CD4-positive, alpha-beta T cell (primary cell): ENCODE measurements at places on chromosomes 12 and 14.

DNA sequence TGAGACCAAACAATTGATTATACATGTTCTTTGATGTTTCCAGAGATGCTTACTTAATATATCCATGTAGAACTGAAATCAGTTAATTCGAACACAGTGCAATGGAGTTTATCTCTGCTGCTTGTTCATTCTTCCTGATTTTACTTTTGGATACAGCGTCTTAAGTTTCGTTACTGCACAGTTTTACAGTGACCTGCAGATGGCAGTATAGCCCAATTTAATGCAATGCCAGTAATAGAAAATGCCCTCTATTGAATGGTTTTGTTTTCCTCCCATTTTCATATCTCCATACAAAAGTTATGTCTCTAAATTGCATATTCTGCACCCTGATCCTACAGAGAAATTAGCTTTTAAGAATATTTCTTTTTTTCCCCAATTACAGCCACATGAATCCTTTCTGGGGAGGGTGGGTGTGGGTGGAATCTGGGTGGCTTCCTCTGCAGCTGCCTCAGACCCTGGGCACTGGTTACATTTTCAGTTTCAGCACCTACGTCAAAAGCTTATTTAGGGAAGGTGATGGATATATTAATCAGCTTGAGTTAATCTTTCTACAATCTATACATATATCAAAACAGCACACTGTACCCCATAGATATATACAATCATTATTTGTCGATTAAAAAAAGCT, 101.1 kb upstream of the DCD start:
- DNase-seq, result no peak

GRCh38 chr14:74836251-74836960, 39.5 kb downstream of the PROX2 start:
- no peak for DNase-seq

GRCh38 chr14:37168721-37169120, 3.7 kb downstream of the SLC25A21 start:
- DNase-seq, result no peak

GRCh38 chr12:102096855-102097254, 23.1 kb downstream of the NUP37 start:
- DNase-seq, result no peak

GRCh38 chr12:57010627-57011247, 4.4 kb upstream of the ZBTB39 start:
- DNase-seq, result peak; percentile 8

GRCh38 chr14:25010471-25010870, 39.5 kb downstream of the STXBP6 start:
- no peak for DNase-seq

DNA sequence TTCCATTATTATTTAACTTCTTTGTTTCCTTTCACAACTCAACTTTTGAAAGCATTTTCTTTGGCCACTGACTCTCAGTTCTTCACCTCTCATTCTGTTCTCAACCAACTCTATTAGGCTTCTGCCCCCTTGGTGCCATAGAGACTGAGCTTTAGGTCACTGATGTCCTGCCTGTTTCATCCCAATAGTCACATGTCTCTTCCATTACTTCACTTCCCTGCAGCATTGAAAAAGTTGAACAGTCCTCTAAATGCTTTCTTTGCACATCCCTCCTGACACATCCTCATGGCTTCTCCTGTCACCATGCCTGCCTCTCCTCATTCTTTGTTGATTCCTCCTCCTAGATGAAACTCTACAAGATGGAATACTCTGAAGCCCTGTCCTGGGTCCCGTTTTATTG, 2.7 kb downstream of the CLEC12A start:
- DNase-seq, result no peak

DNA sequence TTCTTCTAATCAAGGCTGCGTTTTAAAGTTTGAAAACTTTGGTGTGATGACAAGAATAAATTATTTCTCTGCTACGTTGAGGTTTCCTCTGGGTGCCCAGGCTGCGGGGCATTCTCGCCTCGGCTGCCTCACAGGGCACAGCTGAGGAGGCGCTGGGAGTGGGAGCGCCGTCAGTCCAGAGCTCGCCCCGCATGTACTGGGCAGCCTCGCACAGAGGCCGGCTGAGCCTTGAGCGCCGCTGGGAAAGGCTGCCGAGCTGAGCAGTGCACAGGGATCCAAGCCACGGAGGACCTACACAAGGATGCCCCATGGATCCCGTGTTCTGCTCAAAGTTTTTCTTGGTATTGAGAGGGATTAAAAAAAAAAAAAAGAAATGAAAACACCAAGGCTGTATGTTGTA, 11.6 kb downstream of the RFX4 start:
- no peak for DNase-seq

GRCh38 chr12:41476499-41477439, 288.6 kb downstream of the PDZRN4 start:
- DNase-seq, result no peak

GRCh38 chr12:99092100-99092851, 447.2 kb downstream of the APAF1 start:
- DNase-seq, result no peak

DNA sequence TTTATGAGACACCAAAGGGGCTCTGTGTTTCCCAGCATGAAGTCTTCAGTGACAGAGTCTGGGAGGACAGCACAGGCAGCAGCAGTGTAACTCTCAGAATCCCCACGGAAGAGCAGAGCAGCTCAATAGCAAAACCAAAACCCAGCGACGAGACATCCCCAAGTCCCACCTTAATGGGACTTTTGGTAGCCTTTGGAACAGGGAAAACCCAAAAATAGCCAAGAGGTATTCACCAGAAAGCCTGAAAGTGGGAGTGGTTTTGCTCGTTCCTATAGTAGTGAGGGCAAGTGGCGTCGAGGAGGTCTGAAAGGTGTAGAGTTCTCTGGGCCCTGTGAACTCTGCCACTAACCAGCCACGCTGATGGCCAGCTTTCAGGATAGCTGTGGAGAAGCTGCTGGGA, 174.6 kb downstream of the ETV6 start:
- no peak for DNase-seq

- DNase-seq, result peak; percentile 60
Observed at GRCh38 chr14:101823511-101824120, 62.1 kb downstream of the PPP2R5C start.

GRCh38 chr14:100490252-100490651, 97.0 kb downstream of the BEGAIN start:
- no peak for DNase-seq

DNA sequence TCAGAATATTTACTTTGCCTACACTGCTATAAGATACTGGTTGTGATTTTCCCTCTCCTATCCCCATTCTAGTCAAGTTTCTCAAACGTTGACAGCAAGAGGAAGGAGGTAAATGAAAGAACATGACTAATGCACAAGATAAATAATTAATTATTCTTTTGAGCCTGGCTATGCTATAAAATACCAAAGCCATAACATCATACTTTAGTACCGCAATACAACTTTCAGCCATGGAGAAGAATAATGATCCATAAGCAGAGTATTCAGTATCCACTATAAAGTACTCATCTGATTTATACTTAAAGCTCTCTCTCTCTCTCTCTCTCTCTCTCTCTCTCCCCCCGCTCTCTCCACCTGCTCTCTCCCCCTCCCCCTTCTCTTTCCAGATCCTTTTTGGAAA, 41.3 kb downstream of the TDG start:
- no peak for DNase-seq

DNA sequence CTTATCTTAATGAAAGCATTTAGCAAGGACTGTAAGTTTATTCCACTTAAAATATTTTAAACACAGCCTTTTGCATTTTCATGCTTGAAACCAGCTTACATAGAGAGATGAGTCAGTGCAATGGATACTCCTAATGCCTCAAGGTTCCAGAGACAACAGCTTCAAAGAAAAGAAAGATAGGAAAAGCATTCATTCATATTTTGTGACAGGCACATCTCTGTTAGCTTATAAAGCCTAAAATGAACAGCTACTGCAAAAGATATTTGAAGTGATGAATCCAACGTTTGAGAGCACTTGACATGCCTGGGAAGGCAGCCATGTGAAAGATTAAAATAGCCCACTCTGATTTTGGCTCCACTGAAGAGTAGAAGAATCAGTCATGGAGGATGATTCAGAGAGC, 814.5 kb downstream of the RPS29 start:
- DNase-seq, result no peak

GRCh38 chr12:103771466-103771865, 69.6 kb downstream of the NT5DC3 start:
- DNase-seq, result peak; percentile 21

DNA sequence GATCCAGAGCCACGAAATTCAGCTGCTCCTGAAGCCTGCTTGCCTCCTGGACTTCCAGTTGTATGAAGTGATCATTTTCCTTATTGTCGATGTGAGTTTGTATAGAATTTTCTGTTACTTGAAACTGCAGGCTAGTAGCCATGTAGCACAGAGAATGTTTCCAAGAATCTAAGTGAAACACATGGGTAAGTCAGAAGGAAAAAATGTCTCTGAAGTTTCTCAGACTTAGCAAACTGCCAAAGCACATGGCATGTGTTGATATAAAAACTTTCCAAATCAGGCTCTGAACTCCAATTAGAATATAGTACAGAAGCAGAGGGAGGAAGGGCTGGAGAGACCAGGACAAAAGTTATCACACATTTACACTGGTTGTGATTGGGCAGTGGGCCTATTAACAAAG, 9.8 kb upstream of the PCNX1 start:
- DNase-seq, result no peak

DNA sequence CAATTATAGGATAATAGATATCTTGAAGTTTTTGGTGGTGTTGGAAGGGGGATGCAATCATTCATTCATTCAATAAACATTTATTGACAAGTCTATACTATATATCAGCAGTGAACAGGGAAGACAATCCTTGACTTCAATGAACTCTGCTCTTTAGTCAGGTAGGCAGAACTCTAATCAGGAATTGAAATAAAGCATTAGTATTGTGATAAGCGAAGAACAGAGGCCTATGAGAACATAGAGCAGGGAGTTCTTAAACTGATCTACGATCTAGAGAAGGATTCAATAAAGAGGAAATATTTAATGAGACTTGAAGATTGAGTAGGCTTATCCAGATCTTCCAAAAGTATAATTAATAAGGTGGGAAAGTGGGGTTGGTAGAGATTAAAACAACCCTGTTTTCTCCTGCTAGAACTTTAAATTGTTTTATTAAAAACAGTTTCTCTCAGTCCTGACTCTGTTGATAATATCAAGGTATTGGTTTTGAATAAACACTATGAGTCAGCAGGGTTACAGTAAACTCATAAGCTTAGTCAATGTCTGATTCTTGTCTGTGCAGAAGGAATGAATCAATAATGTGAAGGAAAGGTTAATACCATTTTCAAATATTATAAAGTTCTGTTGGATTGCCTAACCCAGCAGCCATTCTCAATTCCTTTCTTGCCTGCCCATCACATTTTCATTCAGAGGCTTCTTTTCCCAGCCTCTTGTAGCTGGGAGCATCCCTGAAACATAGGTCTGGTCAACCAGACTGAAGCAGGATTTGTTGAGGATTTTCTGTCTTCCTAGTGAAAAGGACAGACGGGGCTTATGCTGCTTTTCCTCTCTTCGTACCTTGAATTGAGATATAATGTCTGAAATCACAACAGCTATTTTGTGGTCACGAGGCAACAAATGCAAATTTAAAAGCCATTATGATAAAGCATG, 38.9 kb upstream of the KTN1 start:
- DNase-seq, result no peak

DNA sequence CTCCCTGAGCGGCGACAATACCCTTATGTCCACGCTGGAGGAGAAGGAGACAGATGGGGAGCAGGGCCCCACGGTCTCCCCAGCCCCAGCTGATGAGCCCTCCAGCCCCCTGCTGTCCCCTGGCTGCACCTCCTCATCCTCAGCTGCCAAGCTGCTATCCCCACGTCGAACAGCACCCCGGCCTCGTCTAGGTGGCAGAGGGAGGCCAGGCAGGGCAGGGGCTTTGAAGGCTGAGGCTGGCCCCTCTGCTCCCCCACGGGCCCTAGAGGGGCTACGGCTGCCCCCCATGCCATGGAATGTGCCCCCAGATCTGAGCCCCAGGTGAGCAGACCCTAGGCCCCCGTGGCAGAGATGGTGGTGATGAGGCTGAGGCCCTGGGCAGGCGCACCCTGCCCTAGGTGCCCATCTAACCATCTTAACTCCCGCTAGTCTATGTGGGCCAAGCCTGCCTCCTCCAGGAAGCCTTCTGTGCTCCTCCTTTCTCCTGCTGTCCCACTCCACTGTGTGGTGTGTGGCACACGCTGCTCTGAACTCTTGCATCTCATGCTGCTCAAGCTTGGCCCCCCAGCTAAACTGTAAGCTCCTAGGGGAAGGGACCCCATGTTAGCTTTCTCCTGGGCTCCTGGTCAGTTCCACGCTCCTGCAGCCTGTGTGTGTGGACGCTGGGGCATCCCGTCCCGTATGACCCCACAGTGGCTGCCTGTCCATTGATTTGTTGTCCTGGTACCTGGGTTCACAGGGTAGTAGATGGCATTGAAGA, 12.1 kb downstream of the MCRS1 start:
- DNase-seq, result no peak

- no peak for DNase-seq
Observed at GRCh38 chr12:56517854-56518253, 3.8 kb upstream of the RBMS2 start.

DNA sequence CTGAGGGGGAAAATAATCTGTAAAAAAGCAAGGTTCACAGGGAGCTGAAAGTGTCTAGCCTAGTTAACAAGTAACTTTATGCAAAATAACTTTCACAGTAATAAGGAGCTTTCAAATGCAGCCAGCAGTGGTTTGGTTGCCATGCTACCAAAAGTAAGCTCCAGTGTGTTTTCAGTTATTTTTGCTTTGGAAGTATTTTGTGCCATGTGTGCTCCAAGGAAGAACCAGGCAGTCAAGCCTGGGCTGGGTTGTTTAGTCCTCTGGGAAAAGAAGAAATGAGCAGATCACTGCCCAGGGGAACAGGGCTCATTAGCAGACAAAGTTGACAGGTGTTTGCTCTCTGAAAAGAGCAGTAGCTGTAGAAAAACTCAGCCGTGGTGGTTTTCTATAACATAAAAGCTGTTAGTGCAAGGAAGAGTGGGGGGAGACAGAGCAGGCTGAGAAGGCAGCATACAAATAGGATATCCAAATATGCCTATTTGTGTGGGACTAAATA, 92.8 kb upstream of the TMTC2 start:
- DNase-seq, result no peak

GRCh38 chr12:16189849-16190248, 87.6 kb downstream of the SLC15A5 start:
- no peak for DNase-seq

DNA sequence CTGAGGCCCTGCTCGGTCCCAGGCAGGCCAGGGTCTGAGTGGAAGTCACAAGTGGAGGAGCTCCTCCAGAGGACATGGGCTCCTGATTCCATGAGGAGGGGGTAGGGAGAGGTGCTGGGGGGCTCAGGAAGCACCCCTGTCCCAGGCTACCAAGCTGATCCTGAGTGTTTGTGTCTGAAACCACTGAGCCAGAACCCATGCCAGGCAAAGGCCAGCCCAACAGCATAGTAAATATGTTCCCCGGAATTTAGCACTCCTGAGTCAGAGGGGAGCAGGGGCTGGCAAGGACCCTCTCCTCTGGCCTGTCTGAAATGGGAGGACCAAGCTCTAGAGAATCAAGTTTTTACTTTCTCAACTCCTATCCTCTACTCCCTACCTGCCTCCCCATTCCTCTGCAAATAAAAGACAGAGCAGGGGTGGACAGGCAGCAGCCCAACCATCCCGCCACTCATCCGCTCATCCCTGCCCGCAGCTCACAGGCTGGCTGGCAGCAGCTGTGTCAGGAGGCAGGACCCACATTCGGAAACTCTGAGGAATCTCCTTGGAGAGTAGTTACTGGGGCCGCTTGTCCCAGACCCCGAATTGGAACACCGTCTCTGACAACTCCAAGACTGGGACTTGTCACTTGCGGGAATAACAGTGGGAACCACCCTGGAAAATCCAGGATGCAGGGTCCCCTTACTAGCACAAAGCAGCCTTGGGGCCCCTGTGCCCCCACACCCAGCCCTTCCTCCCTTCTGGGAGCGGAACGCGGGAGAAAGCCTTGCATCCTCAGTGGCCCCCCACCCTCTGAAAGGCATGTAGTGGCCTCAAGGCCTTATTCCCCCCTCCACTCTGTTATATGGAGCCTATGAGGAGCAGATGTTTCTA, 102.5 kb downstream of the ZFP36L1 start:
- no peak for DNase-seq
